Chondrocyte (in vitro differentiated cells): ENCODE measurements at places on chromosomes 7 and 10. TPM values are rescaled to one million over a fixed set of nuclear protein-coding genes. Genes with fewer than 3 reads are reported as not detected.

DNA sequence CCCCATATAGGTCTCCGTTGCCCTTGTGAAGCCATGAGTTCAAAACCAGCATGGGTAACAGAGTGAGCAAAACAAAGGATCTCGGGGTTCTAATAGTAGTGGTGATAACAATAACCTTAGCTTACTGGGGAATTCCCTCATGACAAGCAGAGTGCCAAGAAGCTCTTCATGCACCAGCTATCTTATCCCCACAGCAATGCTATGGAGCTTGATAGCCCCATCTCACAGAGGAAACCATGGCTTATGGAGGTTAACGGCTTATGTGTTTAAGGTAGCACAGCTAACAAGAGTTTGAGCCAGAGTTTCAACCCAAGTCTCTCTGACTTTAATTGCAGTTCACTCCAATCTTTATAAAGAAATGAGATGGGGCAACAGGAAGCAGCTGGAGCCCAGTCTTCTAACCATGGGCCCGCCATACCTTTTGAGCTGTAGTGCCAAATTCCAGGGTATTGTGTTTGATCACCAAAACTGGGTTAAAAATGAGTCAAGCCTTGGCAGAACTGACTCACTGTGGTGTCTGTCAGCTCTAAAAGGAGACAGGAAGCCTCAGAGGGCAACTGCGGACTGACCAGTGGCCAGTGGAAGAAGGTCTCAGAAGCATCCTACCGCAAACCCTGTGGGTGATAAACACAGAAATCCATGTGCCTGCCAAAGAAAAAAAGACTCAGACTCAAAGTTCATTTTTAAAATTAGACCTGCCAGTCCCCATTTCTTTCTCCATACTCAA lies 16.5 kb upstream of the PLAU start:
- H3K36me3 ChIP-seq, result no peaks in the 10 kb centered on the region
- H3K27me3 ChIP-seq, result no peaks in the 10 kb centered on the region
- DNase-seq, result no peak
- peak overlapping the region; percentile 88 for H3K27ac ChIP-seq

DNA sequence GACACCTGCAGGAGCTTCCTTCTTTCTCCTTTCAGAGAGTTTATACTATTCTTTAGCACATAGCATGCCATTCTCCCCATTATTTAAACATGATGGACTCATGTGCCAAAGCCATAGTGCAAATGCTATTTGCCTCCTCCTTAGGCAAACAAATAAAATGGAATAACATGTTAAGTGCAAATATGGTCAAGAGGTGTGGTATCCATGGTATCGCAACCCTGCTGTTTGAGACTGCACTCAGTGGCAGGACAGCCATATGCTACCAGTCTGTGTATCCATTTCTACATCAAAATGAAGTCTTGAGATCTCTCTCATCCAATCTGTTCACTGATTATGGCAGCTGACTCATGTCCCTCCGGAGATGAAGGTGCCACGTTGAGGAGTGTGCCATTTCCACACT lies 22.8 kb downstream of the HEPACAM2 start:
- no peak for DNase-seq
- no peaks in the 10 kb centered on the region for H3K36me3 ChIP-seq
- H3K27ac ChIP-seq, result no peak overlapping the region
- H3K27me3 ChIP-seq, result peaks cover 65% of the 10 kb centered on the region

GRCh38 chr10:7906128-7906527 lies 87.8 kb downstream of the TAF3 start:
- H3K36me3 ChIP-seq, result no peaks in the 10 kb centered on the region
- no peaks in the 10 kb centered on the region for H3K27me3 ChIP-seq
- no peak overlapping the region for H3K4me3 ChIP-seq
- no peak overlapping the region for H3K27ac ChIP-seq
- no peaks in the 10 kb centered on the region for H3K4me1 ChIP-seq

DNA sequence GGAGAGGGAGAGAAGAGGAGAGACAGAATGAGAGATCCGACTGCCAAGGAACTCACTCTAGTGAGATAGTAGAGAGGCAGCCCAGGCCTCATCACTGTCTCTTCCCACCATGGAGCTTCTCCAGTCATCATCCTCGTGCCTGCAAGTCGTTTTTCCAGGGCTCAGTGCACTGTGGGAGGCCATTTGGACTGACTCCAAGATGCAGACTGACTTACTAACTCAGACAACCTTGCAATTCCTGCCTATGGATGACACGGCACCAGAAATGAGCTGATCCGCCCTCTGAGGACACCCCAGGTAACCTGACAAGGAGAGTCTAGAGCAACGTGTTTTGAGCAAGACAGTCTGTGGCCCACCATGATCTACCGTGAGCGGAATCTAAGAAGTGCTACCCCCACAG lies 154.9 kb downstream of the GLI3 start:
- peaks cover 36% of the 10 kb centered on the region for H3K4me1 ChIP-seq
- H3K27me3 ChIP-seq, result no peaks in the 10 kb centered on the region
- no peak for DNase-seq
- H3K36me3 ChIP-seq, result no peaks in the 10 kb centered on the region
- peak overlapping the region; percentile 66 for H3K27ac ChIP-seq

The WAPL gene
- 28.6 to 34.3 TPM (median 29.1 TPM) in 3 replicates for total RNA-seq
